Right ventricle myocardium superior (tissue), 1 donor: ENCODE measurements at places on chromosomes 4 and X. TPM values are rescaled to one million over a fixed set of nuclear protein-coding genes. Genes with fewer than 3 reads are reported as not detected.

Gene ITM2A
- 70.9 TPM for total RNA-seq

Gene SSX4
- total RNA-seq: not detected

Gene ADAM29
- total RNA-seq: not detected

Gene DCHS2
- not detected for total RNA-seq

DNA sequence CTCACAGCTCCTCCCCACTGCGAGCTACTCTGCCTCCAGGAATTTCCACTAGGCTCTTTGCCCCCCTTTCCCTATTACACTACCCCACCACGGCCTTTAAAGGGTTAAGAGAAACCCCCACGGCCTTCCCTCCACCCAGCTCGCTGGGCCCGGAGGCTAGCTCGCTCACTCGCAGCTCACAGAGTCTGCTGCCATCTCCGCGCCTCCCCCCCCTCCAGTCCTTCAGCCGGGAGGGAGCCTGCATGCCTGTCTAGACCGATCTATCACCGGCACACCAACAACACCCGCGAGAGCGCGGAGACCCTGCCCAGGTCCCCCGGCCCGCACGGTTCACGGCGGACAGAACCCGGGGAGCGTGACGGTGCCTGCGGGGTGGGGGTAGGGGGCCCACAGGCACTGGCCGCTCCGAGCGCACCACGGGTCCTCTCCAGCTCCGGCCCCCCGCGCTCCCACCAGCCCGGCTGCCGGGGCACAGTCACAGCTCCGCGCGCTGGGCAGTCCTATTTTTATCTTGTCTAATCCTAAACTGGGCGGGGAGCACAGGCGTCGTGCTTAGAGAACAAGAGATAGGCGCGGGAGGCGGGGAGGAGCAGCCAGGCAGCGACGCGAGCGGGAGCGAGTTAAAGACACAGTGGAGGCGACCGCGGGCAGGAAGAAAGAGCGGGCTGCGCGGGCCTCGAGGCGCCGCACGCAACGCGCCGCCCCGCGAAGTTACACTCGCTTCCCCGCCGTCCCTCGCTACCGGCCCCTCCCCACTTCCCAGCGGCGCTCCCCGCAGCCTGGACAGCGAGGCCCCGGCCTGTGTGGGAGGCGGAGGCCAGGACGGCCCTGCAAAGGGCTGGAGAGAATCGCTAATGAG, 3.5 kb downstream of the BCOR start:
- peak; percentile 80 for DNase-seq

DNA sequence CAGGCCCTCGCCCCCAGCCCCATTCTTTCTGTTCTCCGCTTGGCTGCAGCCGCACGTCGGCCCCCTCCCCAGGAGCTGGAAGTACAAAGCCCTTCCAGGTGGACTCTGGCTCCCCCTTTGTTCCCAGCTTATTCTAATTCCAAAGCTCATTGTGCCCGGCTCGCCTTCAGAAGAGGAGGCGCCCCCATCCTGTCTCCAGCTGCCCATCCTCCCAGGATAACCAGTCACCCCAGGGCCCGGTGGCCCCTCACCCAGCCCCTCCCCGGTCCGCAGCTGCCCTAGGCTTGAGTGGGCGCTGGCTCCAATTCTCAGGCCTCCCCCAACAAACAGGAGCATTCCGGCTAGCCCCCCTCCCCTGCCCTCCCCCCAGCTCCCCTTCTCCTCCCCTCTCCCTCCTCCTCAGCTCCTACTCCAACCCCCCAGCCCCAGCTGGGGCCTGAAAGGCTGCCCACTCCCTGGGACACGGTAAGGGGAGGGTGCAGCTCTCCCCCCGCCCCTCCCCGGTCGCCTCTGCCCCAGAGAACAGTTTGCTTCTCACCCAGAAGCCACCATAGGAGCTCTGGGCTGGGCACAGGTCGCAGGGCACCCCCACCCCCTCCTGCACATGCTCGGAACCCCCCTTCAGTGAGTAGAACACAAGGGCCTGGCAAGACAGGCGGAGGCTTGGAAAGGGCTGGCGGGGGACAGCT, 3.1 kb upstream of the SLC6A8 start:
- DNase-seq: no peak

DNA sequence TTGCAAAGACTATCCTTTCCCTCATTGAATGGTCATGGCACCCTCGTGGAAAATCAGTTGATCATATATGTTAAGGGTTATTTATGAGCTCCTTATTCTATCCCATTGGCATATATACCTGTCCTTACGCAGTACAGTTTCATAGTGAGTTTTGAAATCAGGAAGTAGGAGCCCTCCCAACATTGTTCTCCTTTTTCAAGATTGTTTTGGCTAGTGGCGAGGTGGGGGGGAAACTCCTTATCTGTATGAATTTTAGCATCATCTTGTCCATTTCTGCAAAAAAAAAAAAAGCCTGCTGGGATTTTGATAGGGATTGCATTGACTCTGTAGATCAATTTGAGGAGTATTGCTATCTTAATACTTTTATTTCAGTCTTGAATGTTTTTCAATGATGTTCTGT, 2.5 kb upstream of the USP9X start:
- DNase-seq: no peak

DNA sequence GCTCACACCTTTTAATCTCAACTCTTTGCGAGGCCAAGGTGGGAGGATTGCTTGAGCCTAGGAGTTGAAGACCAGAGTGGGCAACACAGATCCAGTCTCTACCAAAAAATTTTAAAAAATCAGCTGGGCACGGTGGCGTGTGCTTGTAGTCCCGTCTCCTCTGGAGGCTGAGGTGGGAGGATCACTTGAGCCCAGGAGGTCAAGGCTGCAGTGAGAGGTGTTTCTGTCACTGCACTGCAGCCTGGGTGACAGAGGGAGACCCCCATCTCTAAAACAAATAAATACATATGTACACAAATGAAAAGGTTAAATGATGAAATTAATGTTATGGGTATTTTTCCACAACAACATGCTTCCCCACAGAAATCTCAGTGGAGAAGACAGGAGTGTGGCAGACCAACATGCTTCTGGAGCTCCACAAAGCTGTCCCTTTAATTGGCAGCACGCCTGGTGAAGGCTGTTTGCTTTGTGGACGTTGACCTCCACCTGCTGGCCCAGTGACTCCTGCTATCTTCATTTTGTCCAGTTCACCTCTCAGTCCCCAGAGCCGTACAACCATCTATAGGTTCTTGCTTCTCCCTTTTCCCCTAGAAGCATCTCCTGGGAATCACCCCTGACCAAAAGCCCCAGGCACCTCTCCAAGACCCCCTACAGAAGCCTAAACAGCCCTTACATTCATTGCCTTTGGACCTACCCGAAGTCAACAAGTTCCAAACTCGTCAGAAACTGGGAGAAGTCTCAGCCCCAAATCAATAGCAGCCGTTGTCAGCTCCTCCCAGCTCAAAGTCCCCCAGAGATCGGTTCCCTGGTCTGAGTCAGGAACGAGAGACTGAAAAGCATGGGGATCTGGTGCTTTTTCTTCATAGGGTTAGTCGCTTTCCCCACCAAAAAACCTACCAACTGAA, 36.4 kb upstream of the CD99 start:
- DNase-seq: no peak

- DNase-seq: peak; percentile 50
Observed at GRCh38 chrX:154734061-154734781, 16.7 kb downstream of the GAB3 start.

- DNase-seq: no peak
Observed at GRCh38 chr4:184032091-184032490, 127.0 kb downstream of the STOX2 start.

DNA sequence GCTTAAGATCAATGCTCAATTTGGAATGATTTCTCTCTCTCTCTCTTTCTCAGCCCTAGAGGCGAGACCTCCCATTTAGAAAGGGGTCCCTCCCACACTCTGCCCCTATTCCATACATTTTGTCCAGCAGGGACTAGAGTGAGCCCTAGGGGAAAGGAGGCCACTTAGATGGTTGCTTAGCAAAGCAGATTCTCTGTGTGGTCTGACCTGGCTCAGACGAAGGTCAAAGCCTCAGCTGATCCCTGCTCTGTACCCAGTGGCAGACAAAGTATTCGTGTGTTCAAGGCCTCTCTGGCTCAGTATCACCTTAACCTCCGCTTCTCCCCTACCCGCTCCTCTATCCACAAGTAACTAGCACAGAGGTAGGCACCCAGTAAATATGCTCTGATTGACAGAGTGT, 78.4 kb downstream of the HPRT1 start:
- DNase-seq: no peak

- DNase-seq: no peak
Observed at GRCh38 chrX:71298119-71298518, 3.4 kb upstream of the ITGB1BP2 start.

DNA sequence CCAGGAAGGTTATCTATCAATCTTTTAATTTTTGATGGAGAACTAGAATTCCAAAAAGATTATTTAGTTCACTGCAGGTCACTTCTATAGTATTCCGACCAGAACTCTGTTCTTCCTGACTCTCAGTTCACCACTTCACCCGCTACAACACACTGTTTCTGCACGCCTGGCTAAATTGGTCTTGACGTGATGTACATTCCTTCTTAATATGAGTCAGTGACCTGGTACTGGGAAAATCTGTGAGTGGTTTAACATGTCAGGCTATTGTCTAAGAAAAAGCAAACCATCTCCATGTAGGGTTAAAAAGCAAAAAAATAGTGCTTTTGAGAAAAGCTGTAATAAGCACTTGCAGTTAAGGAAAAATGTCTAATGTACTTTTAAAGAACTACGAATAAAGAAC, 120.4 kb downstream of the NDST3 start:
- DNase-seq: no peak

DNA sequence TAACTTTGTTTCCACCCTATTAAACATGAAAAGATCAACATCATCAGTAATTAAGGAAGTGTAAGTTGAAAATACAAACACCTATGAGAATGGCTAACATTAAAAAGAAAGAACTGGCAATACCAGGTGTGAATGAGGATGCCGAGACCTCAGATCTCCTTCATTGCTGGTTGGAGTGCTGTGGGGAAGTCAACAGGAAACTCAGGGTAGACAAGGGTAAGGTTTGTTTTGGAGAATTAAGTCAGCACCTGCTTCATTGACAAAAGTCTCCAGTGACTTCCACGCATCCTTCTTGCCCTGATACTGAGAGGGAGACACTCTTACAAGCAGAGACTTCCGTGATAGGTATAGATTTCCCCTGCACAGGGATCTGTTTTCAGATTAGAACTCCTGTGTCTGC, 106.1 kb downstream of the IRF2 start:
- DNase-seq: no peak

- DNase-seq: no peak
Observed at GRCh38 chr4:127012549-127012948, 620.2 kb upstream of the INTU start.

GRCh38 chrX:150736475-150736874, 43.3 kb downstream of the MTMR1 start:
- DNase-seq: no peak

- peak; percentile 70 for DNase-seq
Observed at GRCh38 chrX:49884290-49884862, 5.1 kb downstream of the USP27X start.

GRCh38 chr4:184444953-184445309, 29.4 kb downstream of the IRF2 start:
- no peak for DNase-seq

DNA sequence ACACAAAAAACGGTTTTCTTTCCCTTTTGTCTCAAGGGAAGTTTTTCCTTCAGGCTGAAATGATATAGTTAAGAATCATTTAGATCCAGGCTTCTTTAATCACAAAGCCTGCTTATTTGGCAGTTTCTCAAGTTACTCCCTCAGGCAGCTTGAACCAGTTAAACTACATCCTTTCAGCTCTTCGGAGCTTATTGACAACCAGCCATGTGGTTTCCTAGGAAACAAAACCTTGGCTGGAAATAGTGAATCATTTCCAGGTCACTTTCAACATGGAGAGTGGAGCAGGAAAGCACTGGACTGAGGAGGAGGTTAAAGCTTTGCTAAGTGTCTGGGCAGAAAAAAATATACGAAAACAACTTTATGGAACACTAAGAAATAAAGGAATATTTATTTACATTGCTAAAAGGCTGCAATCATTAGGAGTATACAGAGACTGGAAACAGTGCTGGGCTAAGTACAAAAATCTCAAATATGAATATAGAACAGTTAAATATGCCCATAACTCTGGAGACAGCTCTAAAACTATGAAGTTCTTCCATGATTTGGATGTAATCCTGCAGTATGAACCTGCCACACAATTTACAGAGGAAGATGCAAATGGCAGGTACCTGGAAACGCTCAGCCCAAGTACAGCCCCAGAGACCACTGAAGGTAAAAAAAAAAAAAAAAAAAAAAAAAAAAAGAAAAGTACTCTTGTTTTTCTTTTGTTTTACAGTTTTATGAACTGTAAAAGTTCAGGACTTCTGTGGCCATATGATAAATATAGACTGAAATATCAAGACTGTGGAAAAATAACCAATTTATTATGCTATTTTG, 23.2 kb upstream of the AASDH start:
- DNase-seq: no peak

DNA sequence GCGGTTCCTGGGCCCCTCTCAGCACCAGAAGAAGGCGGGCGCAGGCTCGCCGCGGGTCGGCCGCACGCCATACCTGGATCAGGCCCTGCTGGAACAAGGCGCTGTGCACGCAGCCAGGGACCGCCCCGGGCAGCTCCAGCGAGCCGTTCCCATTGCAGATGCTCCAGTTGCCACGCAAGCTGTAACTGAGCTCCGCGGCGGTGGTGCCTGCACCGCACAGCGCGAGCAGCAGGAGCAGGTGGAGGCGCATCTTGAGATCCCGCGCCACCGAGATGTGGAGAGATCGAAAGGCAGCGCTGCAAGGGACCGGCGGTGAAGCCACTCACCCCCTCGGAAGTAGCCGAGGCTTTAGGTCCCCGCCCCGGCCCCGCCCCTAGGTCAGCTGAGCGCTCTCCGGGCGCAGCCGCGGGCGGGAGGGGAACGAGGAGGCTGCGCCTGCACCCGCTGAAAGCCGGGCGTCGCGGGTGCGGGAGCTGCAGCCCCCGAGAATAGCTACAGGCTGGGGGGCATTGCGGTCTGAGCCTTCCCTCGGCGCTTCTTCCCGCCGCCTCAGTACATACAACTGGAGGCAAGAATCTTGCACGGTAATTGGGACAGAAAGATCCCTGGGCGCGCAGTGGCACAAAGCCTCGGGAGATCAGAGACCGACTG, at the start of gene MANBA:
Gene MANBA (minus strand): TSS at position 324 of the 651 bp plus-strand sequence. CDS start 74 bp downstream, at position 250.
- peak; percentile 92 for DNase-seq

- DNase-seq: peak; percentile 55
Observed at GRCh38 chr4:124936427-124936826, 223.9 kb upstream of the ANKRD50 start.

DNA sequence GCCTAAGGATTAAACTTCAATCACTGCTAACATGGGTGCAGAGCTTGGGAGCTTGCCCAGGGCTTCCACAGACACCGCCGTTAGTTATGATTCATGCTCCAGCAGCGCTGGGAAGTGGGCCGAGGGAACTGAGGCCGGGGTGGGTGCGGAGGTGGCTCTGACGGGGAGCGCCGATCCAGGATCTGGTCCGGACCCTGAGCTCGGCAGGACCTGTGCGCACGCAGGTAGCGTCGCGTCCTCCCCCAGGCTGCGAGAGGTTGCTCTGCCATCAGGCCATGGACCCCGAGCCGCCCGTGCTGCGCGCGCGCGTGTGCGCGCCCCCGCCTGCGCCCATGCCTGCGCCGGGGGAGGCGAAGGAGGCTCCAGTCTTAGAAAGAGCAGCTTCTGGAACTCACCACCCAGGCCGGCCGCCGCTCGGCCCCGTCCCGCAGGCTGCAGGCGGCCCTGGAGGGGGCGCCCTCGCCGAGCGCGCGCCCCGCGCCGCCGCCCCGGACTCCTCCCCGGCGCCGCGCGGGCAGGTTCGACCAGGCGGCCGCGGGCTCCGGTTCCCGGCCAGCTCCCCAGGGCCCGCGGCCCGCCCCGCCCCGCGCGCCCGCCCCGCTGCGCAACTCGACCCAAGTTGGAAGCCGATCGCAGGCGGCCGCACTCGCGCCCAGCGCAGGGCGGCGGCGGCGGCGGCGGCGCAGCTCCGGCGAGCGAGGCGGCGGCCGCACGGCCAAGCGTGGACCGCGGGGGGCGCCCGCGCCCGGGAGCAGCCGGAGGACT, 732 bp upstream of the ADRA2C start:
- no peak for DNase-seq

GRCh38 chr4:7294176-7294756, 101.9 kb downstream of the SORCS2 start:
- peak; percentile 30 for DNase-seq
